Smooth muscle cell of bladder (primary cell): ENCODE measurements at places on chromosomes 3 and 15. TPM values are rescaled to one million over a fixed set of nuclear protein-coding genes. Genes with fewer than 3 reads are reported as not detected.

The WDR93 gene
- total RNA-seq, result under 0.01 and 0.14 TPM in 2 replicates

The SLC15A2 gene
- 0.14 and 0.37 TPM in 2 replicates for total RNA-seq

The ITIH1 gene
- 0.14 and 0.18 TPM in 2 replicates for total RNA-seq

The SNTN gene
- total RNA-seq, result not detected in 2 replicates

The CCRL2 gene
- under 0.01 and 0.09 TPM in 2 replicates for total RNA-seq

The OR5K2 gene
- not detected in 2 replicates for total RNA-seq

The CLSTN2 gene
- total RNA-seq, result 0.09 and 0.14 TPM in 2 replicates

The CPNE4 gene
- total RNA-seq, result under 0.01 TPM in 1 of 2 replicates, not detected in the other

The RBM15B gene
- 25.9 and 33.7 TPM in 2 replicates for total RNA-seq

The EOMES gene
- total RNA-seq, result under 0.01 TPM in 1 of 2 replicates, not detected in the other

The RTP3 gene
- total RNA-seq, result not detected in 2 replicates

The GPD1L gene
- total RNA-seq, result 5.4 and 8.0 TPM in 2 replicates

The TMOD2 gene
- total RNA-seq, result 4.8 and 6.6 TPM in 2 replicates

The AMT gene
- 0.71 and 1.5 TPM in 2 replicates for total RNA-seq

The ARHGEF3 gene
- total RNA-seq, result 19.9 and 27.3 TPM in 2 replicates

The SLC28A1 gene
- total RNA-seq, result not detected in 2 replicates

The ZSCAN29 gene
- 20.2 and 21.1 TPM in 2 replicates for total RNA-seq

The GP9 gene
- total RNA-seq, result not detected in 2 replicates

The CLRN1 gene
- total RNA-seq, result not detected in 2 replicates

The SCAANT1 gene
- total RNA-seq, result not detected in 2 replicates

The TGM4 gene
- not detected in 2 replicates for total RNA-seq

The GNAT1 gene
- total RNA-seq, result not detected in 2 replicates

The PLIN1 gene
- 0.14 and 0.28 TPM in 2 replicates for total RNA-seq

The FHIT gene
- total RNA-seq, result 0.28 and 1.1 TPM in 2 replicates

The RBPMS2 gene
- total RNA-seq, result 0.14 TPM in 1 of 2 replicates, not detected in the other

The GOLGA6L7 gene
- total RNA-seq, result not detected in 2 replicates

The AMOTL2 gene
- 92.3 and 123 TPM in 2 replicates for total RNA-seq

The PLCB2 gene
- under 0.01 and 0.18 TPM in 2 replicates for total RNA-seq

The CDHR4 gene
- total RNA-seq, result under 0.01 and 0.14 TPM in 2 replicates

The NANOGP8 gene
- 0.14 TPM in 1 of 2 replicates, not detected in the other for total RNA-seq

The C3orf20 gene
- under 0.01 and 0.09 TPM in 2 replicates for total RNA-seq

The SKOR1 gene
- under 0.01 and 0.09 TPM in 2 replicates for total RNA-seq

The INSYN1 gene
- 2.0 and 5.1 TPM in 2 replicates for total RNA-seq

The TBC1D5 gene
- 66.6 and 72.6 TPM in 2 replicates for total RNA-seq

The TPRG1 gene
- 0.43 and 0.55 TPM in 2 replicates for total RNA-seq

The RAD51 gene
- total RNA-seq, result 1.4 and 1.6 TPM in 2 replicates

The CADPS gene
- total RNA-seq, result 21.6 and 26.5 TPM in 2 replicates

The ATP6V1A gene
- 128 and 165 TPM in 2 replicates for total RNA-seq

The HHLA2 gene
- not detected in 2 replicates for total RNA-seq

The IL1RAP gene
- 9.1 and 11.0 TPM in 2 replicates for total RNA-seq

The FGF12 gene
- 0.09 TPM in 1 of 2 replicates, not detected in the other for total RNA-seq

The ATXN7 gene
- total RNA-seq, result 7.0 and 8.5 TPM in 2 replicates

The PPIB gene
- 1,545 and 1,681 TPM in 2 replicates for total RNA-seq

The C2CD4A gene
- not detected in 2 replicates for total RNA-seq

The PRR20G gene
- total RNA-seq, result not detected in 2 replicates

The TUBGCP5 gene
- total RNA-seq, result 17.8 and 26.2 TPM in 2 replicates

The FOXB1 gene
- not detected in 2 replicates for total RNA-seq

The ALDH1A2 gene
- total RNA-seq, result 0.55 and 1.7 TPM in 2 replicates

The C3orf22 gene
- total RNA-seq, result not detected in 2 replicates

The CHST13 gene
- 0.09 TPM in 1 of 2 replicates, not detected in the other for total RNA-seq

The LTF gene
- total RNA-seq, result 0.14 TPM in 1 of 2 replicates, not detected in the other

The MED12L gene
- 0.14 and 0.28 TPM in 2 replicates for total RNA-seq

The TGM5 gene
- total RNA-seq, result not detected in 2 replicates

The TMEM44 gene
- 6.1 and 7.8 TPM in 2 replicates for total RNA-seq

The MTMR10 gene
- total RNA-seq, result 11.5 and 14.2 TPM in 2 replicates

The NCKIPSD gene
- 9.1 and 9.2 TPM in 2 replicates for total RNA-seq

The ARL13B gene
- 7.4 and 9.1 TPM in 2 replicates for total RNA-seq

The CCR8 gene
- total RNA-seq, result not detected in 2 replicates

The FETUB gene
- total RNA-seq, result not detected in 2 replicates
